ENCODE measurements at places on chromosomes 2 and 18.
A peak's percentile ranks its signal among the peaks of the same experiment; 100 is the strongest.

- DNase-seq, result peak; percentile 75
These were observed 1.1 kb upstream of the SEH1L start for GRCh38 chr18:12946549-12947284.

- no peak for DNase-seq
These were observed 90.6 kb upstream of the MBOAT2 start for GRCh38 chr2:9094117-9094516.

GRCh38 chr18:59908799-59909198 is 9.0 kb downstream of the PMAIP1 start:
- DNase-seq, result no peak

DNA sequence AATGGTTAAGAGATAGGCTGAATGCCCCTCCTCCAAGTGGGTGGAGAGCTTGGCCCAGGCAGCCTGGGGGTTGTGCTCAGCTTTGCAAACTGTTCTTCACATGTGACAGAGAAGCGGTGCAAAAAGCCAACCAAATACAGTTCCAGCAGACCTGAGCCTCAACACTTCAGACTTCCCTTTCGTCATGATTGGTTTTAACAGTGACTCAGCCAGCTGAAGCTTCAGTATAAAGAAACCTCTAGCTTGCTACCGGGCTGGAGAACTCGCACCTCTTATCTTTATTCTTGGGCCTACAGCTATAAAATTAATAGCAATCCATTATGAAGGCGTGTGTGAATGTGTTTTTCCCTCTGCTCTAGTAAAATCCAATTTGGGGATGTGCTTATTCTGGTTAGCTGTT is 20.0 kb downstream of the SETBP1 start:
- DNase-seq, result no peak

GRCh38 chr2:239326831-239327535 is 73.8 kb downstream of the HDAC4 start:
- DNase-seq, result no peak

DNA sequence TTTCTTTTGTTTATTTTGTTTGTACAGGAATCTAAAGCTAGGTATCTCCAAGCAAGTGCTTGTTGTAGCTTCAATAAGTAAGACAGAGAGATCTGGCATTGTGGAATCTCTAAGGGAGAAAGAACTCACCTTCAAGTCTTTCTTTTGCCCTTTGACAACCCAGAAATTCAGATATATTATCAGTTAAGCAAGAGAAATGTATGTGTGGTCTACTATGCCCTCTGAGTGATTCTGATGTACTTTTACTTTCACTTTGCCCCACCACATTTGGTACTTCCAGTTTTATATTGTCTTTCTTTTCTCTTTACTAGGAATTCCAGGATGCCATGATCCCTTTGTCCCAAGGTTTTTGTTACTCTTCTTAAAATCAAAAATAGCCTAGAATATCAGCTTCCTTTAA is 259.6 kb upstream of the PIK3C3 start:
- DNase-seq, result no peak

- DNase-seq, result no peak
These were observed 15.9 kb downstream of the FAM210A start for GRCh38 chr18:13710414-13710831.

GRCh38 chr2:185738679-185739472 is at the start of gene FSIP2:
Gene FSIP2 (plus strand): TSS chr2:185738804. CDS start chr2:185738895, 91 bp downstream.
- DNase-seq, result no peak

DNA sequence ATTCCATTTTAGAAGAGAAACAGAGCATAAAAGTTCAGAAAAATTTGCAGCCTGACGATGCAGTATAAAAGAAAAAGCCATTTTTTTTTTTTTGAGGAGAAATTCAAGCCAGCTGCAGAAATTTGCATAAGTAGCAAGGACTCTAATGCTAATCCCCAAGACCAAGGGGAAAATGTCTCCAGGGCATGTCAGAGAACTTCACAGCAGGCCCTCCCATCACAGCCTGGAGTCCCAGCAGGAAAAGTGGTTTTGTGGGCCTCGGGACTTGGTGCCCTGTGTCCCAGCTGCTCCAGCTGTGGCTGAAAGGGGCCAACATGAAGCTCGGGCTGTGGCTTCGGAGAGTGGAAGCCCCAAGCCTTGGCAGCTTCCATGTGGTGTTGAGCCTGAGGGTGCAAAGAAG is 325.3 kb upstream of the HNMT start:
- DNase-seq, result no peak

GRCh38 chr2:56169521-56169920 is 14.3 kb upstream of the CCDC85A start:
- no peak for DNase-seq

DNA sequence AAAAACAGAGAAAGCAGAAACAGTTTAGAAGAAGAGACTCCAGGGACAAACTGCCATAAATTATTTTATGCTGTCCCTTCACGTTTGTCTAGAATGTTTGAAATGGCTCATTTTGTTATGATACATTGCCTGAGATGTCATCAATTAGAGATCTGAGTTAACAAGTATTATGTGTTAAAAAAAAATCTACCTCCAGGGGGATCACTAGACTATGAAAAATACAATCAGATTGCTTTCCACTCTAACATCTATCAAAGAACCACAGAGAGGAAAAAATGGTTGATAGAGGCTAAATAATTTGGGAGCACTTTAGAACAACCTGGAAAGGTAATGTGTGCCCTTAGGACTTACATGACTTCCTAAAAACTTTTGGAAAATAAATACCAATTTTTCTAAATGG is 103.8 kb upstream of the CCDC150 start:
- no peak for DNase-seq

DNA sequence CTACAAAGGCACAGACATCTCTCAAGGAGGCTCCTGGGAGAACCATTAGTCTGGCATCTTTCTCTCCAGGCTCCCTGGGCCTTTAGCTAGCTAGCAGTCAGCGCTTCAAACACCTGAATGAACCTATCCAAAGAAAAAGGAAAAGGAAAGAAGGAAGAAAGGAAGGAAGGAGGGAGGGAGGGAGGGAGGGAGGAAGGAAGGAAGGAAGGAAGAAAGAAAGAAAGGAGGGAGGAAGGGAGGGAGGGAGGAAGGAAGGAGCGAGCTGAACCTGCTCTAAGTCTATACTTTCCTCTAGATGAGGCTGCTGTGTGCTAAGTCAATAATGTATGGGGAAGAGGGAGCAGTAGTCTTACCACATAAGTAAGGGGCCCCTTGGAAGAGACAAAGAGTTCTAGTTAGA is 5.1 kb upstream of the BCL11A start:
- DNase-seq, result no peak

- peak; percentile 82 for DNase-seq
These were observed 217.8 kb downstream of the OSR1 start for GRCh38 chr2:19140463-19141208.

DNA sequence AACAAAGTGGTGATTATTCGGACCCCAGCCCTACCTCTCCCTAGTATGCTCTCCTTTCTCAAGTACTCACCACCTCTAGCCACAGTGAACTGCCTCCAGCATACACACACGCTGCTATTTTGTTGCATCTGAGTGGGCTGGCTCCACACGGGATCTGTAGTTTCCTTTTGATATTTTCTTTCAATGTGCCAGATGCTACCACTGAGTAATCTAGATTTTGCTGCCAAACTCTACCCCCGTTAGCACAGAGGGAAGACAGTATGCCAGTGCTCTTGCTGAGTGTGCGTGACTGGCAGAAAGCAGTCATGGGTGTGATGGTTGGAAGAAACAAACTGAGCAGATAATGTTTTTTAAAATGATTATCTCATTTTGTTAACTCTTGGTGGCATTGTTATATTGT is 11.6 kb downstream of the CFLAR start:
- no peak for DNase-seq

DNA sequence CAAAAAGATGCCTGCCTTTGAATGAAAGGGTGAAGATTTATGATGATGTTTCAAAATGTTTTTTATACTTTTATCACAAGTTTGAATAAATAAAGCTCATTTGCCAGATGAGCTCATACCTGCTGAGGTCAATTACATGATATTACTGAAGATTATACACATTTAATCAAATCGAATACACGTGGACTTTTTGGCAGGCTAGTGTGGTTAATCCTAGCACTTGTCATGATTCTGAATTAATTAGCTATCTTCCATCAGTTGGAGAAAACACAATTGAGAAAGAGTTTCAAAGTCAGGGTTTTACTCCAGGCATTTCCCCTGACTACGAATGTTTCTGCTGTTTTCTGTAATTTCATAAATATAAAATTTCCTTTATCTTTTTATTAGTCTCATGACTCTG is 54.4 kb downstream of the LRPPRC start:
- no peak for DNase-seq

- no peak for DNase-seq
These were observed 376 bp downstream of the NDUFA10 start for GRCh38 chr2:240024766-240025165.

- DNase-seq, result no peak
These were observed 32.0 kb downstream of the LGALSL start for GRCh38 chr2:64485961-64486360.

GRCh38 chr2:205650931-205651330 is 31.4 kb upstream of the NRP2 start:
- no peak for DNase-seq

DNA sequence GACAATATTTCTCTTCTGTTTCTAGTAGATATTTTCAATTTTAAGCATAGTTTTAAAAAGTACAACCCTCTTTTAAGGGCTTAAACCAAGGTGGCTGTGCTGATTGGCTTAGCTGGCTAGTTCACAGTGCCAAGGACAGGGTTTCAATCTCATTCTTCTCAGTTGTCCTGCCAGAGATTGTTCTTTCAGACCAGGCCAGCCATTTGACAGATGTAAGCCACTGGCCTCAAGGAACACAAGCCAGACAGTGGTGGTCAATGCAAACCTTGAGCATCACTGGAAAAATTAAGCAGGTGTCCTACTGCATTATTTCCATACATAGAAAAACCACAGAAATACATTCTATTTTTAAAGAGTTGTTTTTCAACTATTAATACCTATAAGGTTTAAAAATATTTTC is 5.9 kb downstream of the RNF103 start:
- DNase-seq, result no peak

- no peak for DNase-seq
These were observed 405.7 kb downstream of the FBXO15 start for GRCh38 chr18:73741946-73742345.

DNA sequence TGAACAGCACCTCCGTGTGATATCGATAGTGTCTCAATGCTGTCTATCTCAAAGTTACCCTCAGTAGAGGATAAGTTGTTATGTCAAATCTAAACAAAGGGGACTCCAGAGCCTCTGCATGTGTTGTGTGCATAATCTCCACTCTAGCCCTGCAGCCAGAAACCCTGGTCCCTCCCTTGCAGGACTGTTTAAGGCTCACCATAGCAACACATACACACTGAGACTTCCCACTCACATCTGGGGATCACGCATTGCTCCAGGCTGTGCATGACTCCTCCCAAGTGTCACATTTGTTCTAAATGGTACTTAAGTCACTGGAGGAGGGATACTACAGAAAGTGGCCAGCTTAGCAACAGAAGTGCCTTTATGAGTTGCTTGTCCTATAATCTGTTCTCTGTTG is 258.6 kb upstream of the CRIM1 start:
- DNase-seq, result no peak

DNA sequence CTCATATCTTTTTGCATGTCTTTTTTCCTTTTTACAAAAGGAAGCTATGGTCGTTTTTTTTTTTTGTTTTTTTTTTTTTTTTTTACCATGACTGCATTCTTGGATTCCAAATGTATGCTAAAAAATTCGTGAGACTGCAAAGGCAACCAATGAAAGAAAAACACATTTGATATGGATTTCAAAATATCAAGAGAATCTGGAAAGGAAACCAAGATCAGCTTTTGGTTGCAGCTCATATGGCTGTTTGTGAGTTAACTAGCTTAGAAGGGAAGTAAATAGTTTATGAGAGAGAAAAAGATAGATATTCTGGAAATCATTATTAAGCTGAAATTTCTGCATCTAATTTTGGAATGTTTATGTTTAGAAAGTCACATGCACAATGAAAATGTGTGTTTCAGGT is 110.3 kb downstream of the PRPF40A start:
- DNase-seq, result no peak

GRCh38 chr2:66830881-66831280 is 396.0 kb downstream of the MEIS1 start:
- no peak for DNase-seq

- no peak for DNase-seq
These were observed 17.6 kb downstream of the DHRS9 start for GRCh38 chr2:169086893-169087467.

DNA sequence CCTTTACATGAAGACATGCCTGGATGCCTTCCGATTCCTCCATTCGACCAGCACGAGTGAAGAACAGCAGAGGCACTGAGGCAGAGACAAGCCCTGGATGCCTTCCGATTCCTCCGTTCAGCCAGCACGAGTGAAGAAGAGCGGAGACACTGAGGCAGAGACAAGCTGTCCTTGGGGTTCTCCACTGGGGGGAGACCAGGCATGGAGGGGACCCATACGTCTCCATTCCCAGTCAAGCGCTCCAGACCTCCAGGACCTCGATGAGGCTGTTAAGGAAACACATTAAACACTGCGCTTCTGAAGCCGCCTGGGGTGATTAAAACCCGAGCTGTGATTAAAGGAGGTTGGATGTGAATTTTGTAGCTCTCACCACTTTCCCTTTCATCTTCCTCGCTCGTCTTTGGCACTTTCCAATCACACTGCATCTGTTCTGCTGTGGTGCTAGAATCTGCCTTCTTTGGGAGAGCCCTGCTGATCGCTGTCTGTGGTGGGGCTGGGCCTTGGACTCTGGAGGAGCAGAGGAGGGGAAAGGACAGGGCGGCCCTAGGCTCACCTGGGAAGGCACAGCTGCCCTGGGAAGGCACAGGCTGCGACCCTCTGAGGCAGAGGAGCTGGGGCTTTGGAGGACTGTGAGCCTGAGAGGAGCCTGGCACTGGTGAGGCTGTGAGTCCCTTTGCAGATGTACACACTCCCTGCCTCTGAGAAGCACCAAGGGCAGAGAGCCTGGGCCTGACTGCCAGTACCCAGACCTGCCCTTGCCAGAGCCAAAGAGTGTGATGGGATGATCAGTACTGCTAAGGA is 463.1 kb upstream of the HS6ST1 start:
- no peak for DNase-seq

DNA sequence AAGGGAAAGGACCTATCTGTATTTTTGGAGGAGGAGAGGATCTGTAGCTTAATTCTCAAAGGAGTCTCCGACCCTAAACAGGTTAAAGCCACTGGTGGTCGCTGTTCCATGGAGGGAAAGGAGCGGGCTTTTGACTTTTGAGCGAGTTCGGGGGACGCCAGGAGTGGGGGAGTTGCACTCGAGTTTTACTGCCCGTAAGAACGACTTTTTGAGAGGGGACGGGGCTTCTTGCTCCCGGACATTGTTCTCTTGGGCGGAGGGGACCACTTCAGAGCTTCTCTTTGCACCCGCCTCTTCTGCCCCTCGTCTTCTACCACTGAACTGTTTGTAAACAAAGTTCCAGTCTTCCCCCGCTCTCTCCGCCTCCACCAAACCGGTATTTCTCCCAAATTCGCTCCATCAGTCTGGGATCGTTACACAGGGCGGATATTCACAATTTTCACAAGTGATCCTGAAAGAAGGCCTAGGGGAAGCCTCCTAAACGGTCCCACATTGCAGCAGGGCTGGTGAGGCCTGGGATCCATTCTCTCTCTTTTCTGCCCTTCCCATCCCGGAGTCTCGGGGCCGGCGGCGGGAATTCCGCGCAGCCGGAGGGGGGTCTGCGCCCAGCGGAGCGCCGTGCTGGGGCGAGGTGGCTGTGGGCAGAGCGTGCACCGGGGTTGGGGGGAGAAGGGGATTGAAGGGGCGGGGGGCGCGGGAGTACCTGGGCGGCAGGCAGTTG is 6.6 kb downstream of the DLX2 start:
- no peak for DNase-seq

- peak; percentile 33 for DNase-seq
These were observed 43.8 kb downstream of the SOCS6 start for GRCh38 chr18:70332694-70333093.
